ENCODE measurements at places on chromosomes 2 and 18.

DNA sequence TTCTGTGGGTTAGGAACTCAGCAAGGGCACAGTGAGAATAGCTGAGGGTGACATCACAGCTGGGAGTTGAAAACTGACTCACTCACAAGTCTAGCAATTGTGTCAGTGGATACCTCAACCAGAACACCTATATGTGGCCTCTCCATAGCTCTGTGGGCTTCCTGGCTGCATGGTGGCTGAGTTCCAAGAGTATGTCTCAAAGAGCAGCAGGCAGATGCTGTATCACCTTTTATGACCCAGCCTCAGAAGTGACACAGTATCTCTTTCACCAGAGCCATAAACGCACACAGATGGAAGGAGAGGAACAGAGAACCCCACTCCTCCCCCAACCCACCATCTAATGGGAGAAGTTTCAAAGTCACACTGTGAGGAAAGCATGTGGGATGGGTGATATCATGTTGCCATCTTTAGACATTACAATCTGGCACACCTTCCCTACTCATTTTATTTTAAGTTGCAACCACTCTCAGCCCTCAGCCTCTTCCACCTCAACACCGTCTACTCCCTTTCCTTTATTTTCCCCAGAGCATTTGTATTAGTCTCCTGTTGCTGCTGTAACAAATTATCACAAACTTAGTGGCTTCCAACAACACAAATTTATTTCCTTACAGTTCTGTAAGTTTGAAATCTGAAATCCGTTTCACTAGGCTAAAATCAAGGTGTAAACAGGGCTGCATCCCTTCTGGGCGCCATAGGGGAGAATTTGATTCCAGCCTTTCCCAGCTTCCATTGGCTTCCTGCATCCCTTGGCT, 134.6 kb upstream of the SPATS2L start:
- DNase-seq, result no peak

DNA sequence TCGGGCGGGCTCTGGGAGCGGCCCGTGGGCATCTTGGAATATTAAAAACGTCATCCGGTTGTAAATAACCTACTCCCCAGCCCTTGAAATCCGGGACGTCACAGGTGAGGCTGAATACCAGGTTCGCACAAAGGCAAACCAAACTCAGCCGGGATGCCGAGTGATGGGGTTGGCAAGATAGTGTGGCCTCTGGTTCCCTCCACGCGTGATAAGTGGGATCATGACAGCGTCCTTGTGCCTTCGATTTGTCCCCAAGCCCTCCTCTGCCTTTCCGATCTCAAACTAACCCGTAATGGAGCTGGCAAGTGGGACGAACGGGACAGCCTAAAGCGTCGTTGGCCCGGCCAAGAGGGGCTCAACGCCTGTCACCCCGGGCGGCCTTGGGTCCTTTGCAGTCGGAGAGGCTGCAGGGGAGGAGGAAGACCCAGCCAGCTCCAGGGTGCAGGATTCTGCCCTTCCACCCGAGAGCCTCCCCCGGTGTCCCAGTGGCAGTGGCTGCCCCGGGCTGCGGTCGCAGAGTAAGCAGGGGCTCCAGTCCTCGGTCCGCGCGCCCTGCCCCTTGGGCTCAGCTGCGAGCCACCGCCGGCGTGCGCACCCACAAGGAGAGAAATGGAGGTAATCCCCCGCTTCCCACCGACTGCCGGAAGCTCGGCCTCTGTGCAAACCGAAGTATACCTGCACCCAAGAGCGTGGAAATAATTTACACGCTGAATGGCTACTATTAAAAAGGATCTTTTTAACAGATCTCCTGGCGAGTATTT, 13.4 kb upstream of the PAX3 start:
- DNase-seq, result no peak

GRCh38 chr18:63158012-63158631, 161.4 kb downstream of the BCL2 start:
- no peak for DNase-seq

DNA sequence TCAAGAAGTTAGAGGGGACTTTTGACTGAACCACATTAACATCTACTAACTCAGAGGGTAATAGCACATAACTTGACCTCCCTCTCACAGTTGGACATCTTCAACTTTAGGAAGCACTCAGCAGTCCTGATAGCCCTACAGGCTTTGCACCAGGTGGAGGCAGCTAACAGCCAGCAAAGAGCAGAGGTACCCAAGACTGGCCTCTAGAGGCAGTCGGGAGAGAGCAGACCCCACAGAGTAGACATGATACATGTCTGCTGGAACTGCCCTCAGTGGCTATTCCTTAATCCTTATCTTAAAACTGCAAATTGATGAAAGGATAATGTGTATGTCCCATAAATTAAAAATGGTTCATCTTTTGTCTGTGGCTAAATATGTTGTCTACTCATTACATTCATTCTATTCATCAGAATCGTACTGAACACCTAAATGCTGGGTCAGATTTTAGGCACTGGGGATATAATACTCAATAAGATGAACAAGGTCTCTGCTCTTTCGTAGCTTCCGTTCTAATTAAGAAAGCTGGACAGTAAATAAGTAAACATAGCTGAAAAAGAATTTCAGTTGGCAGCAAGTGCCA, 49.8 kb downstream of the CAB39 start:
- DNase-seq, result peak; percentile 34

- no peak for DNase-seq
Observed at GRCh38 chr2:31675485-31675901, 94.8 kb upstream of the SRD5A2 start.

GRCh38 chr2:228763379-228763981, 507.6 kb downstream of the PID1 start:
- DNase-seq, result no peak

DNA sequence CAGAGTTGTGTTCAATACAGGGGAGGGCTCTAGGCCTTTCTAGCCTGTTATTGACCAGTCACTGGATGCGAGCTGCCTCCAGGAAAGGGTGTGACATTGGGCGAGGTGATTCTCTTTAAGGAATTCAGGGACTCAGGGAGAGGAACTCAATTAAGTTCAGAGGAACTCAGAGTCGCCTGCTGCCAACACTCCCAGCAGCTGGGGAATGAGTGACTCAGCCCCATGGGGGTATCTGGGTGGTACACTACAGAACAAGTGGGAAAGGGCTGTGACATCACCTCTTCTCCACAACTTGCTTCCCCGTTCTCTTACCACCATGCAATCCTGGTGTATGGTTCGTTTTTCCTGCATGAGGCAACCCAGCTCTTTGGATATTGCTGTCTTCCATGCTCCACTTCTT, 50.4 kb upstream of the CYRIA start:
- DNase-seq, result no peak

GRCh38 chr2:182915369-182916326, 49.2 kb upstream of the FRZB start:
- DNase-seq, result no peak

- DNase-seq, result no peak
Observed at GRCh38 chr18:63205791-63206252, 113.7 kb downstream of the BCL2 start.

GRCh38 chr2:145584353-145584752, 1064.4 kb upstream of the ZEB2 start:
- DNase-seq, result no peak

DNA sequence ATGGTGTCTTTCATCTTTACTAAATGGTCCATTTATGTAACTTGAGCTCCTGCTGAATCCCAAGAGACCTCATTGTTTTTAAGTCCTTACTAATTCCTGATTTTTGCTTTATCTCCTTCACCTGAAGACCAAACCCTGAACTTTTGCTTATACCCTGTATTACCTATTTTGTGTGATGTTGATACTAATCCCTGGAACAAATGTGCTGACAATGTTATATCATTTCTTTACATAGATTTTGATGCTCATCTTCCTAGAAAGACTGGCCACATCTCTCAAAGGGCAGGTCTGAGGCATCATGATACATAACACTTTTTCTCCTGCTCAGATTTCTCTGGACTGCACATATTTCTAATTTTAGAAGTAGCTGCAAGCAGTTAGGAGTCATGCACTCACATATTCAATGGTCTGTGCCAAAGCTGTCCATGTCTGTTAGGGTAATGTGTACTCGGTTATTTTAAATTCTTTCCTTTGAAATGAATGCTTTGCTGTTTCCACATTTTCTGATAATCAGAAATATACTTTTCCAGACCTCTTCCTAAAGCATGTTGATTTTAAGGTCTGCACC, 427.9 kb upstream of the HNRNPA3 start:
- no peak for DNase-seq

DNA sequence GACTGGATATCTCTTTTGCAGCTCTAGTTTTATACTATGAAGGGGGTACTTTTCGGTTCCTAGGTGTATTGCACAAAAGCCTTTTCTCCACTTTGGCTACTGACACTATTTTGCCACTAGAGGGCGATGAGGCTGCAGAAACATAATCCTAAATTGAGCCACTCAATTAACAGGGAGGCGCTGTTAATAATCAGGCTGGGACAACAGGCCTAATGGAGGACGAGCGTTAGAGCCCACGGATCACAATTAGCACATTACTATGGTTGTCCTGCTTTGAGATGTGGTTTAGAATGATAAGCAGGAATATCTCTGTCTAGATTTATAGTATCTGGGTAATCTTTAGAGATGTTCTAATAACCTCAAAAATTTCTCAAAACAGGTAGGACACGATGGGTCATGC, 62.2 kb upstream of the PMAIP1 start:
- DNase-seq, result peak; percentile 66

GRCh38 chr2:177545143-177545542, 152.6 kb downstream of the AGPS start:
- no peak for DNase-seq

- no peak for DNase-seq
Observed at GRCh38 chr2:51707625-51708024, 675.7 kb upstream of the NRXN1 start.

- no peak for DNase-seq
Observed at GRCh38 chr18:10705786-10706185, 180.0 kb downstream of the NAPG start.

- no peak for DNase-seq
Observed at GRCh38 chr2:54416166-54416813, 39.8 kb upstream of the SPTBN1 start.

DNA sequence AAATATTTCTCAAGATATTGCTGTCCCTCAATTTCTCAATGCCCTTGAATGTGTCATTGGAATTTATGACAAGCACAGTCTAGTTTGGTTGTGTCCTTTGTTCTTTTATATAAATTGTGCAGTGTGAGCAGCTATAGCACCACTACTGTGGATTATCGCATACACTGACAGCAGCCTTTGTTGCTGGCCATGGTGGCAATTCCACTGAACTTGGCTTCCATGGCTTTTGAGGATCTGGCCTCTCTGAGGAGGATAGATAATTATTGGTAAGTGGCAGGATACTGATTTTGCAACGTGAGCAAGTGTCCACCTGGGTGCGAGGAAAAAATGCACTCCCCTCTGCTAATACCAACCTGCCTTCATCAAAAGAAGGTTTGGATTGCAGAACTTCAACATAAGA, 84.0 kb downstream of the RDH14 start:
- DNase-seq, result no peak

- no peak for DNase-seq
Observed at GRCh38 chr2:195582188-195582587, 74.8 kb upstream of the SLC39A10 start.

- no peak for DNase-seq
Observed at GRCh38 chr18:77617694-77618093, 368.0 kb downstream of the GALR1 start.

DNA sequence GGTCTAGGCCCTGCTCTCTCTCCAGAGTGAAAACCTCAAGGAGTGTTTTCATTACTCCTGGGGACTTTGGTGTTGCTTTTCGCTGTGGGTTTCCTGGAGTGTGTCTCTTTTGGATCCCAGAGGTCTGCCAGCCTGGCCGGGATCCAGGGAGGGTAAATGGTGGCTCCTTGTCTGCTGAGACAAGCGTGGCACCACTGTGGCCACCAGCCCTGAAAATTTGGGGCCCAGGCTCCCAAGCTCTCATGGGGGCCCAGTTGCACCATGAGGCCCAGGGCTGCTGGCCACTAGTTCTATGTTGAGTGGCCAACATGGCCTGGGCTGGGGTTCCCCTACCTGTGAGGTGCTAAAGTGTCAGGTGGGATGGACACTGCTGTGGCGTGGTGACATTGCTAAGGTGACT, 144.8 kb downstream of the CTIF start:
- no peak for DNase-seq

DNA sequence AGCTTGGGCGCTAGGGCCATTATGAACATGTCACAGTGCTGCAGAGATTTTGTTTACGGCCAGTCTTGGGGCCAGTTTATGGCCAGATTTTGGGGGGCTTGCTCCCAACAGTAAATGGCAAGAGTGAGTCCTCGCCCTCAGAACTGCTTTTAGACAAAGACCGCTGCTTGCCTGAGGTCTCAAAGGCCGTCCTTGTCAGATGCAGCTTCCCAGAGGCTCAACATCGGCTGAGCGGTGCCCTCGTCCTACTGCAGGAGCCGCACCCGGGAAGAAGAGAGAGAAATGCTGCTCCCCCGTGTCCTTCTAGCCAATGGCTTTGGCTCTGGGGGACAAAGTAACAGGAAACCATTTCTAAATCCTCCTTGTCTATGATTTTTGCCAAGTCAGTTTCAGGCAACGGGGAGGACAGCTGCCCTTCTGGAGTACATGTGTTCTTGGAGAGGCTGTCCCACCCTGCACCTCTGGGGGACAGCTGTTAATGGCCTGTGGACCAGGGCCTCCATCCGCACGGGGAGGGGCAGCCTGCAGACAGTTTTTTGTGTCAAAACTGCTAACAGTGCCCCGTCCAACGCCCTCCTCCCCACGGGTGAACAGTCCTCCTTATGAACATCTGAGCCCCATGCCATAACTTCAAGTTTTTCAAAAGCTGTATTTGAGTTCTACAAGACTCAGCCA, 66.1 kb downstream of the C18orf63 start:
- no peak for DNase-seq

DNA sequence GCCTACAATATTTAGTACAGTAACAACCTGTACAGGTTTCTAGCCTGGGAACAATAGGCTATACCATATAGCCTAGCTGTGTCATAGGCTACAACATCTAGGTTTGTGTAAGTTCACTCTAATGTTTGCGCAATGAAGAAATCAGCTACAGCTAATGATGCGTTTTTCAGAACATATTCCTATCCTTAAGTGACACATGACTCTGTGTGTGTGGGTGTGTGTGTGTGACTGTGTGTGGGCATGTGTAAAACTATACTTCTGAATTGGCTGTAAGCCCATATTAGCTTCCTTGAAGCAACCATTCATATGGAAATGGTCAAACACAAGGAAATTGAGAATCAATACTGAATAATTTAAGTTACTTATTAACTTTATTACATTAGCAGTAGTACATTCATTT, 120.8 kb upstream of the SULT1C3 start:
- DNase-seq, result no peak

DNA sequence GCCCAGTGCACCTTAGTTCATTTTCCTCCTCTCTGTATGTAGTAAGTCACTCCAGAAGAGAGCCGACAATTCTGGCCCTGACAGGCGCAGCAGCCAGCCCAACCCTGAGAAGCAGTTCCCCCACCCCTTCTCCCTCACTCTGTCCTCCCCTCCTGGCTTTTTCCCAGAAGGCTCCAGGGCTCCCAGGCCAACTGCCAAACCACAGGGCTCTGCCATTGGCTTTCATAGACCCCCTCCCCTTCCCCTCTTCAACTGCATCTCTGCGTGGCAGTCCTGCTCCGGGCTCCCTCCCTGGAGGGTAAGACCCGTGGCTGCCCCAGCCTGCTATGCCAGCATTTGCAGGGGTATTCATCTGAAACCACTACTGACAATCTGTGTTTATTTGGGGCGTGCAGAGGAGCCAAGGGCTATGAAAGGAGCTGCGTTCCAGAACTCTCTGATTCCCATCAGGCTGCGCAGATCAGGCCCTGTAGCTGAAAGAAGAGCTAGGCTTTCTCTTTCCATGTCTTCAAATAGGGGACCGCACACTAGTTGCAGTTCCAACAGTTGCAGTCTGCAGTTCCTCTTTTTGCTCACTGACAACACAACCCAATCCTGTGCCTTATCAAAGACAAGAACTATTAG, 388.6 kb upstream of the TNP1 start:
- no peak for DNase-seq
